ENCODE measurements at places on chromosomes 12 and 14.

DNA sequence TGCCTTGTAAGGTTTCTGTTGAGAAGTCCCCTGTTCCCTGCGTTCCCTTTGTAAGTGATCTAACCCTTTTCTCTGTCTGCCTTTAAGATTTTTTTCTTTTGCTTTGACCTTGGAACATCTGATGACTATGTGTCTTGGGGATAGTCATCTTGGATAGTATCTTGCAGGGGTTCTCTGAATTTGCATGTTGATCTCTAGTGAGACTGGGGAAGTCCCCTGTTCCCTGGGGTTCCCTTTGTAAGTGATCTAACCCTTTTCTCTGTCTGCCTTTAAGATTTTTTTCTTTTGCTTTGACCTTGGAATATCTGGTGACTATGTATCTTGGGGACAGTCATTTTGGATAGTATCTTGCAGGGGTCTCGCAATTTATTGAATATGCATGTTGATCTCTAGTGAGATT lies 38.2 kb upstream of the TMX1 start:
- DNase-seq, result no peak

- DNase-seq, result no peak
Measured at GRCh38 chr14:76256545-76256944, 104.8 kb downstream of the GPATCH2L start.

DNA sequence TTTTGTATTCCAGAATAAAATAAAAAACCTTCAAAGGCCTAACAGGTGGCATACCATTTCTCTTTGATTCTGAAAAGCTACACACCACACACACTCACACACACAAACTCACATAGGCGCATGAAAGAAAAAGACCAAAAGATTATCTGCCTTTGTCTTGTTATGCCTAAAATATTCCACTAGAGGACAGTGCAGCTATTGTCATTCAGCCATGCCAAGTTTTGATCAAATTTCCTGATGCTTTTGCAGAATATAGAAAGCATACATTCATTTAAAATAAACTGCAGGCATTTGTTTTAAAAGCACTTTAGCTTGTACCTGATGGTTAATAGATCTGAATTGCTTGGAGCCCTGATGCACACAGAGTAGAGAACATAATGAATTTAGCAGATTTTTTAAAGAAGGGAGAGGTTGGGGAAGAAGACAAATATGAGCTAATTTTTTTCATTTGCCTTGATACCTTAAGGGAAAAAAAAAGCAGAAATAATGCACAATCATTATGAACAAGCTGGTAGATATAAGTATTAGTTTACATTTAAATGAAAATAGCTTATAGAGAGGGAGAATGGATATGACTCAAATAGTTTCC lies 1766.9 kb upstream of the SEL1L start:
- no peak for DNase-seq

GRCh38 chr14:81341781-81342180 lies 58.3 kb downstream of the STON2 start:
- DNase-seq, result no peak
